ENCODE measurements at places on chromosomes 16 and 17.
A peak's percentile ranks its signal among the peaks of the same experiment; 100 is the strongest.

GRCh38 chr17:14165616-14166015, 71.0 kb downstream of the CDRT15 start:
- DNase-seq: no peak

DNA sequence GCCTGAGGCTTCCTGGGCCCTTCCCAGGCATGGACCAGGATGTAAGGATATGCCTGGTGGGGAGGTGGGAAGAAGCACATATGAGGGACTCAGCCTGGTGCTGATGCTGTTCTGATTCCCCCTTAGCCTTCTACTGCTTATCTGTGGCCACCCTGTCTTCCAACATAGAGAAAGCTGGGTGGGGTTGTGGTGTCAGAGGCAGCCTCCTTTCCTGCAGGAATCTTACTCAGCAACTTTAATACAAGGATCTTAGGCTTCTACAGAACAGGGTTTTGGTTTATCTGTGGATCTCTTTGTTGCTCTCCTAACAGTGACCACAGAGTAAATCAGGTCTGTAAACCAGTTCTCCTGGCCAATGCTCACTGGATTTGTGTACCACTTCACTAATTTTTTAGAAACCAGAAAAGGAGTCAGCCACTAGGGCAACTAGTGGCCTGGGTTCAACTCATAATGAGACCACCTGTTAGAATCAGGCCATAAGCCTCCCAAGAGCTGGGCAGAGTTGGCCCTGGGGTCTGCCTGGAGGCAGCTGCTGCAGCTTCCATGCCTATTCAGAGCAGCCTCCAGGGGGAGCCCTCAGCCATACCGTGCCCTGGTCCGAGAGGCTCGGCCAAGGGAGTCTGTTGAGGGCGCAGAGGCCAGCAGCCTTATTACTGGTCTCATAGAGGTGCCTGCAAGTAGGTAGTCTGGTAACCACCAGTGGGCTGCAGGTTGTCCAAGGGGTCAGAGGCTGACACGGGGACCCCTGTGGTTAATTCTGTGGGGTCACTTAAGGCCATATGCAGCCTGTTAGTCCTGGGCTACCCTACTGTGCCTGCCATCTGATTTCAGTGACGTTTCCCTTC, 7.1 kb downstream of the HAS3 start:
- peak; percentile 24 for DNase-seq

DNA sequence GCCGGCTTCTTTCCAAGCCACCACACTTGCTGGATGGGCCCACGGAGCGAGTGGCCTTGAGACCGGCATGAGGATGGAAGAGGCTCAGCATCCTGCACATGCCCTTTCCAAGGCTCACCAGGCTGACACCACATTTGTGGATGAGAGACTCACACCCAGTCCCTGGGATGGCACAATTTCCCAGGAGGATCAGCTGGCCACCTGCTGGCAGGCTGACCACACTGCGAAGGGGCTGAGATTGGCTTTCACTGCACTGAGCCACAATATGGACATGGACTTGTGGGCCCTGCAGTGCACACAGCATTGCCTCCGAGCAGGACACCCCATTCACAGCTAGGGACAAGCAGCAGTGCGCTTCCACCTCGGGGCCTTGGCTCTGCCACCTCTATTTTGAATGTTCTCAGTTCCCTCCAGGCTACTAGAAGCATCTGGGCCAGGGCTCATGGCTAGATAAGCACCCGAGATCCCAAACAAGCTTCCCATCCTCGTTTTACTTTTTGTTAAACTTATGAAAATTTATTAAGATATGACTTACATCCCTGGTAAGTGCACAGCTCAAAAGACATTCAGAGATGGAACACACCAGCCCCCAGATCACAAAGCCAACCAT, 25.3 kb upstream of the KSR1 start:
- DNase-seq: peak; percentile 16

DNA sequence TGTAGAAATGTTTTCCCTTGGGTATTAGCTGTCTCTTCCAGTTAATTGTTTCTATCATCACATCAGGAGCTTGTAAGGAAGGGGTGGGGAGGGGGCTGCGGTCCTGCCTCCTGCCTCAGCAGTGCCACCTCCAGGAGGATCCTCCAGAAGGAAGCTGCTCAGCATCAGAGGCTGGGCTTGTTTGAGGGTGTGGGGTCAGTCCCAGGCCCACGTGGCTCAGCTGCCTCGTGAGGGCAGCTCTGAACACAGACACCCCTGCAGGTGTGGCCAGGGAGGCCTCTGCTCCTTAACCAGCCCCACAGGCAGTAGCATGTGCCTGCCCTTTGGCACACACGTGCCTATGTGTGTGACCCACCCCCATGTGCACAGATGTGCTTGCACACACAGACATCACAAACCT, 46.3 kb downstream of the MRM1 start:
- no peak for DNase-seq

- peak; percentile 66 for DNase-seq
Observed at GRCh38 chr16:72501739-72502593, 330.0 kb upstream of the PMFBP1 start.

- no peak for DNase-seq
Observed at GRCh38 chr16:86317813-86318650, 192.3 kb upstream of the FOXF1 start.

DNA sequence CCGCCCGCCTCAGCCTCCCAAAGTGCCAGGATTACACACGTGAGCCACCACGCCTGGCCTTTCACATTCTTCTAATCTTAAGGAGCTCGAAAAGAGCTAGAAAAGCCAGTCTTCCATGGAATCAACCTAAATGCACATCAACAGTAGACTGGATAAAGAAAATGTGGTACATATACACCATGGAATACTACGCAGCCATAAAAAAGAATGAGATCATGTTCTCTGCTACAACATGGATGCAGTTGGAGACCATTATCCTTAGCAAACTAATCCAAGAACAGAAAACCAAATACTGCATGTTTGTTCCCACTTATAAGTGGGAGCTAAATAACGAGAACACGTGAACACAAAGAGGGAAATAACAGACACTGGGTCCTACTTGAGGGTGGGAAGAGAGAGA, 3.1 kb downstream of the CTC1 start:
- no peak for DNase-seq

DNA sequence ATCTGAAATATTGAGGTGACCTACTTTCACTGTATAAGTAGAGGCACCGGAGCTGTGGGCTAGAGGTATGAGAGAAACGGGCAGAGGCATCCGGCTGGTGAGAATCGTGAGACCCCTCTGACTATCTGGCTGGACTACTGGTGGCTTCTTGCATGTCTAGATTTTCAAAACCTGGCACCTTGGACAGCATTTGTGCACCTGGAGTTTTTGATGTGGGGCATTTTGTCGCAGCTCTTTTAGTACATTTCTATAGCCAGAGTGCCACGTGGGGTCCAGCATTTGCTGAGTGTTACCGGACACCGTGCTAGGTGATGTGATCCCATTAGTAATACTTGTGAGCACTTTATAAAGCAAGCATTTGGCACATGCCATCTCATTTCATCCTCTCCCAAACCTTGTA, 32.6 kb upstream of the SHISA9 start:
- no peak for DNase-seq

- DNase-seq: no peak
Observed at GRCh38 chr16:1158456-1159324, 5.8 kb downstream of the CACNA1H start.

- DNase-seq: no peak
Observed at GRCh38 chr17:55186937-55187770, 77.6 kb upstream of the HLF start.

DNA sequence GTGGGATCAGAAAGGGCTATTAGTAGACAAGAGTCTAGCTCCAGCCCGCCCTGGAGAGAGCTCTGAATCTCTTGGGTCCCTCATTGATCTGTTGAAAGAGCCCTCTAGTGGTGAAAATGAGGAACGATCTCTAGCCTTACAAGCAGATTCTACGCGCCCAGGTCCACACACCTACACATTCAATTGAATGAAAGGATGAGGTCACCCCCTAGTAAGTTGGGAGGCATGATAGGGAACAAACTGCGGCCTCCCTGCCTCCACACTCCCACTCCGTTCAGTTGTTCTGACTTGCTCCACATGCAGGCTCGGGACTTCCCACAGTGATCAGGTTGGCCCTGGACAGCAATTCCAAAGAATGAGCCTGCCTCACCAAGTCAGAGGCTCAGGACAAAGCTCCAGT, 2.9 kb upstream of the CACNG3 start:
- no peak for DNase-seq

- DNase-seq: no peak
Observed at GRCh38 chr17:75499313-75500022, 15.9 kb downstream of the CASKIN2 start.

DNA sequence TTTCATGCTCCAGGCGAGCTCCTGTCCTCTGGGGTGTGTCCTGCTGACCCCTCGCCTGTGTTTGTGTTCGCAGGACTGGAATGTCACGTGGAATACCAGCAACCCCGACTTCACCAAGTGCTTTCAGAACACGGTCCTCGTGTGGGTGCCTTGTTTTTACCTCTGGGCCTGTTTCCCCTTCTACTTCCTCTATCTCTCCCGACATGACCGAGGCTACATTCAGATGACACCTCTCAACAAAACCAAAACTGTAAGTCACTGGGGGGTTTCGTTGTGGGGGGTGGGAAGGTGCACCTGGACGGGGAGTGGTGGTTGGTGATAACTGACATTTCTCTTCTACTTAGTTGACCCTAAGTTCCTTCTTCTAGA, 58.3 kb downstream of the ABCC1 start:
- no peak for DNase-seq

- no peak for DNase-seq
Observed at GRCh38 chr16:52650789-52651188, 103.8 kb upstream of the TOX3 start.

DNA sequence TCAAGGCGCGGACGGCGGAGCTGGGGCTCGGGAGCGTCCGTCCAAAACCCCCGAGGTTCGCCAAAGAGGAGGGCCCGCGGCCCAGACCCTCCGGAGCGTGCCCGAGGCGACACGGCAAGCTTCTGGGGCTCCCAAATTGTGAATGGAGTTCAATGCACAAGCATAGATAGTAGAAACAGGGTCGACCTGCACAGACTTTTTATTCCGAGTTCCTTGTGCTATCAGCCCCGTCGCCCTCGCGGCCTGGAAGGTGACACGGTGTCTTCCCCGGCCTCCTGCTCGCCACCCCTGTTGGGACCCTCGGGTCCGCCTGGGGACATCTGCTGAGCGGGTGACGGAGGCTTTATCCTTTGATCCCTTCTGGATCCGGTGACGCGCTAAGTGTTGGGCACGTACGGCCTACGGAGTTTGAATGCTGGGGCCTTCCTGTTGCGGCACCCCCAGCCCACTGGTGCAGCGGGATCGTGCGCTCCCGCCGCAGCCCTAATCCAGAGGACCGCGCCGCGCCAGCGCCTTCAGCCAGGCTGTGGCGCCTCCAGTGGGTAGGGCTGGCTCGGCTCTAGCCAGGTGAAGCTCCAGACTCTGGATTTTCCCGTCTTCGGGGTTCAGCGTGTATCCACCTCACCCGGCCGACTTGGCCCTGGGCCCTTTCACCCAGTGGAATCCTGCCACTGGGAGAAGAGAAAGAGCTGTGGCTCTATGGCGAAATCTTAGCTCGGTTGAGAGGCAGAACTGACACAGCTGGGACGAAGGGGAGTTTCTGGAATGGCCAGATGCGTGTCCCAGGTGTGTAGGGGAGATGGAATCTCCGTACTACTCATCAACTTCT, 17.0 kb upstream of the NTN1 start:
- no peak for DNase-seq

DNA sequence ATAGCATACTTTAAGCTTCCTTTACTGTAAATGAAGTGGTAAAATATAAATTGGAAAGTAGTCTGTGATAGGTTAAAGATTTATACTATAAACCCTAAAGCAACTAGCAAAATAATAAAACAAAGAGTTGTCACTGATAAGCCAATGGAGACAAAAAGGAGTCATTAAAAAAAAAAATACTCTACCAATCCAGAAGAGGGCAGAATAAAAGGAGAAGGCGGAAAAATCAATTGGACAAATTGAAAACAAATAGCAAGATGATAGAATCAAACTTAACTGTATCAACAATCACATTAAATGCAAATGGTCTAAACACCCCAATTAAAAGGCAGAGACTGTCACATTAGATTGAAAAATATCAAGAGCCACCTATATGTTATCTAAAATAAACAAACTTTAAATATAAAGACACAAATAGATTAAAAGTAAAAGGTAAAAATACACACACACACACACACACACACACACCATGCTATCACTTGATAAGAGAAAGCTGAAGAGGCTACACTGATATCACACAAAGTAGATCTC, 71.8 kb downstream of the CACNG1 start:
- no peak for DNase-seq

- no peak for DNase-seq
Observed at GRCh38 chr17:66032082-66032712, 159.7 kb downstream of the CEP112 start.

- DNase-seq: peak; percentile 99
Observed at GRCh38 chr17:36545465-36546417, 1.0 kb downstream of the GGNBP2 start.

GRCh38 chr16:71520550-71520949, 5.7 kb upstream of the CHST4 start:
- no peak for DNase-seq

DNA sequence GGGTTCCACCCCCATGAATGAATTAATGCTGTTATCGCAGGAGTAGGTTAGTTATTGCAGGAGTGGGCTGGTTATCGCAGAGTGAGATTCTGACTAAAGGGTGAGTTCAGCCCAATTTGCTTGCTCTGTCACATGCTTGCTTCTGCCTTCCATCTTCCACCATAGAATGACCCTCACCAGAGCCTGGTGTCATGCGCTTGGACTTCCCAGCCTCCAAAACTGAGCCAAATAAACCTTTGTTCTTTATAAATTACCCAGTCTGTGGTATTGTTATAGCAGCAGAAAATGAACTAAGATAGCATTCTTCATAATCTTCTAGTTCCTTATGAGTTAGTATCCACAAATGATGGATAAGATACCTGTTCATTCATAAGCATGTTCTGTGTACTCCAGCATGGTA, 235.1 kb upstream of the TBX2 start:
- DNase-seq: no peak

DNA sequence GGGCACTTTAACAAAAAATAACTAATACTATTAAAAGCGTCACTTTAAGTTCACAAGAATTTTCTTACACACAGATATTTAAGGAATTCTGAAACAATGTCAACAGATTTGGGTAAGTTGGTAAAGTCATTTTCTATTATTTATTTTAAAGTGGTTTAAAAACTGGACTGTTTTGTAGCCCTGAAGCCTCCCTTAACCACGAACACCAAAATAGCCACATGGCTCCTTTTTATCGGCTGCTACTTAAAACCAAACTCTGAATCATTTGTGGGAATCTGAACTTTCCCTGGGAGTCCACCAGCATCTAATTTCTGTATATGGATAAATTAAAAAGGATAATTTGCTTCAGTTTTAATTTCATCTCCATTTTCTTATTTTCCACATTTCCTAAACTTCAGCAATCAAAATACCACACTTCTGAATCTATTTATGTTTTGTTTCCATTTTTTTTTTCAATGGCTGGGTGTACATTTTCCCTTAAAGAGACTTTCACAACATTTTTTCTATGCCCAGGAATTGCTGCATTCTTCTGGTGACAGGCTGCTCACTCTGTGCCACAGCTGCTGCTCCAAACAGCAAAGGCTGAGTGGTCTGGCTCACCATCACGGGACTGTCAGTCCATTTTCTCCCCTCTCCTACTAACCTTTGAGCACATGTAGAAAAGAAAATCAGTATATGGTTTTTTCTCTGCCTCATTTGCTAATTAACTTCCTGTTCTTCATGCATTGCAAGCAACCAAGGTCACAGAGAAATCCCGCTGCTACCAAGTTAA, 255.5 kb upstream of the KCNJ16 start:
- peak; percentile 35 for DNase-seq

Data from fibroblast of gingiva (primary cell).